Kidney capillary endothelial cell (primary cell): ENCODE measurements at places on chromosomes 13 and 19.

DNA sequence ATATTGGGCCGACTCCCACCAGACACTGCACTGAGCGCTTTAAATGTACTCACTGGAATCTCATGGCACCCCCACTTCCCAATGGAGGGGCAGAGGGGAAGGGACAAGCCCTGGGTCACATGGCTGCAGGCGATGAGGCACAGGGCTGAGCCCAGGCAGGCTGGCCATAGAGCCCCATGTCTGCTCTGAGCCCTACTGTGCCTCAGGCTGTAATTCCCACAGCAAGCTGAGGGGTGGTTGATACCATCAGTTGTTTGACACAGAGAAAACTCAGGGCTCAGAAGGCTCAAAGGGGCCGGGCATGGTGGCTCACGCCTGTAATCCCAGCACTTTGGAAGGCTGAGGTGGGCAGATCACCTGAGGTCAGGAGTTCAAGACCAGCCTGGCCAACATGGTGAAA, 25.1 kb downstream of the RFX1 start:
- no peak for DNase-seq

DNA sequence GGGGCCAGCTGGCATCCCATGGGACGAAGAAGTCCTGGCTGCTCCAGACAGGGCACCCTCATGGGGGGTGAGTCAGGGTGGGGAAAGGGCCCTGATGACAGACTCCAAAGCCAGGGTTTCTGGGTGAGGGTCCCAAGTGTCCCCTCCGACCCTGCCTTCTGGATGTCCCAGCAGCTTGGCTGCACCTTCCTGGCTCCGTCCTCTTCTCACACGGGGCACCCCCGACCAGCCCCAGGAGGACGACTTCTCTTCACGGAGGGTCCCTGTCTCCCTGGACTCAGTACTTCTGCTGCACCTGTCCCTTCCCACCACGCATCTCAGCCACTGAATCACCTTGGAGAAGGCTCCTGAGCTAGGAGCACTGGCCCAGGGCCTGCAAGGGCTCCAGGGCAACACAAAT, 19.9 kb downstream of the MIER2 start:
- no peak for DNase-seq

- DNase-seq = peak; percentile 45
Measured at GRCh38 chr19:18895038-18895823, 727 bp downstream of the CERS1 start.

DNA sequence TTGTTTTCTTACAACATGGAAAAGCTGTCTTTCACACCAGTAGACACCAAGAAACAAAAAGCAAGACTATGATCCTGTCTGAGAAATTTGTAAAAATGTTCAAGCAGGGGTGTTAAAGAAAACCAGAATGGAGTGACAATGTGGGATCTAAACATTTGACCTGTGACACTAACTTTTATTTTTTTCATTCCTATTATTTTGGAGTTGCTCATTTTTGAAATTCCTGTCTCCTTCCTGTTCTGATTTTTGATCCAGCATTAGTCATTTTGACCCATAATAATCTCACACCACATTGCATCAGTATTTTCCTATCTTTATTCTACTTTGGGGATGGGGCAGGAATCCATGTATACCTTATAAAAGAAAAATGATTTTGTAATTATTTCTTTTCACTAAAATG, 164.2 kb downstream of the DLEU7 start:
- DNase-seq = peak; percentile 52

DNA sequence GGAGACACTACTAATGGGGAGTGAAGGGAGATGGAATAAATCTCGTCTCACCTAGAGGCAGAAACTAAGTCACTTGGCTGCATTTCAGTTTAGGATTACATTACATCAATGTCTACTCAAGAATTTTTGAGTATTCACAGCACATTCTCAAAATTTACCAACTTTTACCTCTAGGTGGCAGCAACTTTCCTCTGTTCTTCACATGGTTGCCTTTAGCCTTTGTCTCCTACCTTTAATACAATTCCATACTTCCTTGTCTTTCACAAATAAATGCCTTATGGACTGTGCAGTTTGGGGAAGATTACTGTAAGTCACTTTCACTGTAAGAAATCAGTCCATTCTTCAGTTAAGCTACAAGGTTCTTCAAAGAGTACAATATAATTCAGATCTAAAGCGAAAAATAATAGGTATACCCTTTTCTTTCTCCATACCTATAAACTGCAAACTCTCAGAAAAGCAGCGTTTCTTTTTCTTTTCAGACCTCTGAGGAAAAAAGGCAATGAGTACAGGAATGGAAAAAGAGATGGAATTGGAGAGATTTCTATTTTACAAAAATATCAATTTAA, 379.4 kb downstream of the KLF12 start:
- peak; percentile 69 for DNase-seq

- no peak for DNase-seq
Measured at GRCh38 chr19:1577929-1578618, 9.9 kb upstream of the MEX3D start.

- DNase-seq = no peak
Measured at GRCh38 chr19:41926763-41927496, 1.3 kb downstream of the ERFL start.

DNA sequence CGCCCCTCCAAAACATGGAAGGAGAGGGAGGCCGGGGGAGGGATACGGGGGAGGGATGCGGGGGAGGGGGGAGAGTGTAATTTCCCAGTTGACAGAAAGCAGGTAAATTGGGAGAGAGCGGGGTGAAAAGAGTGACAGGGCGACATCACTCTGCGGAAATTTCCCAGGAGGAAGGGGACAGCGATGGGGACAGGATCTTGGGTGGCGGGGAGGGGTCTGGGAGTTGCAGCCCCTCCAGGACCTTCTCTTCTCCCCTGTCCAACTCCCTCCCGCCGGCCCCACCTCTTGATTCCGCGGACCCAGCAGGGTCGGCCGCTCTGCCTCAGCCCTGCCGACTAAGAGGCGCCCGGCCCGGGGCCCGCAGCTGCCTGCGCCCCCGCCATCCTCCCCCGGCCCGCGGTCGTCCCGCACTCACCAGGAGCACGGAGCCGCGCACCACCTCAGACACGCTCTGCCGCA, 108.0 kb upstream of the DOCK9 start:
- DNase-seq = no peak

- DNase-seq = peak; percentile 15
Measured at GRCh38 chr13:100244431-100244830, 155.5 kb downstream of the PCCA start.

GRCh38 chr13:80276371-80277289, 64.3 kb downstream of the SPRY2 start:
- peak; percentile 91 for DNase-seq

GRCh38 chr19:4800591-4801081, 9.1 kb downstream of the FEM1A start:
- no peak for DNase-seq

- DNase-seq = peak; percentile 85
Measured at GRCh38 chr19:6739390-6739882, at the start of gene TRIP10. Gene TRIP10 (plus strand): TSS chr19:6739680. CDS start chr19:6739762, 82 bp downstream.

DNA sequence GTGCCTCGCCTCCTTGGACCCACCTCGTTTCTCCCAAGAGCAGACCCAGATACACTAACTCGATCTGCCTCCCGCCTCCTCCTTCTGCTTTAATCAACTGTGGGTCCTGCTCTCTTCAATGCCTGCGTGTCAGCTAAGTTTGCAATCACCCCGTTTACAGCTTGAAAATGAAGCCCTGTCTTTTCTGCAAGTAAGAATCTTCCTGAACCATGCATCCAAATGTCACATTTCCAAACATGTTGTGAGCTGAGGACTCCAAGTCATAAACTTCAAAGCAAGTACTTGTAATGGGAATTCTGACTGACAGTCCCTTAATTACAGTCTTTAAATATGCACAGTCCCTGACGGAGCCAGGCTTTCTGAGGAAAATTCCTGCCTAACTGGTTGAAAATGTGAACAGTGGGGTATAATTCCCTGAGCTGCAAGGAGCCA, 154.9 kb upstream of the UQCRFS1 start:
- DNase-seq = no peak

DNA sequence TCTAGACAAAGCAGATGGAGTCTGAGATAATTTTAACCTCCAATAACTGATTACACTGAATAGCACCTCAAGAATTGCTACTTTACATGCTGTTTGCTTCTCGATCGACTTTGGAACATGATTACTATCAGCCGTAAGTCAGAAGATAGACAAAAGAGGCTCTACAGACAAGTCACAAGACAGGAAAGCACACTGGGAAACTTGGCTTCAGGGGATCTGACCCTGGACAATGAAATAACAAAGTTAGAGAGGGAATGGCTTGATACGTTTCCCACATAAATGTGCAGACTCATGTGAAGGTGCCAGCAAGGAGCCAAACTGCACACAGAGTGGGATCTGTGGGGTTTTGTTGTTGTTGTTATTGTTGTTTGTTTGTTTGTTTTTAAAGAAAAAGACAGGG, 28.5 kb downstream of the DCLK1 start:
- no peak for DNase-seq

- DNase-seq = no peak
Measured at GRCh38 chr13:26749285-26749684, 11.3 kb downstream of the GPR12 start.

GRCh38 chr19:56748378-56748777, 76.8 kb upstream of the ZNF835 start:
- no peak for DNase-seq

GRCh38 chr13:47917022-47917574, 84.0 kb downstream of the SUCLA2 start:
- DNase-seq = no peak

DNA sequence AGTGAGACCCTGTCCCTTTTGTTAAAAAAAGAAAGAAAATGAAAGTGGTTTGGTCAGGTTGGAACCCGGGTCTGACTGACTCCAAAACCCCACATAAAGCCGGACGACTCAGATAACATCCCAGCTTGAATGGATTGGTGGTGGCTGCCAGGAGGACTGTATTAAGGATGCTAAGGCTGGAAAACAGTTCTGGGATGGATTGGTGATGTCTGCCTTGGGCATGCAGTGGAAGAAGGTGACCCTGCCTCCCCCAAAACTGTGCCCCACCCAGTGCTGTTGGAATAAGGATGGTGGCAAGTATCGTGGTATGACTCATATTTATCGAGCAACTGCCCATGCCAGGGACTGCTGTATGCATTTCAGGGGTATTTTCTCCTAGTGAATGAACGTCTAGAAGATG, 18.5 kb upstream of the COLGALT1 start:
- no peak for DNase-seq

- no peak for DNase-seq
Measured at GRCh38 chr13:24564881-24565280, 52.3 kb upstream of the PARP4 start.

GRCh38 chr13:80437231-80437630, 96.3 kb upstream of the SPRY2 start:
- no peak for DNase-seq

- DNase-seq = no peak
Measured at GRCh38 chr13:89749888-89750287, 1597.6 kb upstream of the MIR17HG start.

DNA sequence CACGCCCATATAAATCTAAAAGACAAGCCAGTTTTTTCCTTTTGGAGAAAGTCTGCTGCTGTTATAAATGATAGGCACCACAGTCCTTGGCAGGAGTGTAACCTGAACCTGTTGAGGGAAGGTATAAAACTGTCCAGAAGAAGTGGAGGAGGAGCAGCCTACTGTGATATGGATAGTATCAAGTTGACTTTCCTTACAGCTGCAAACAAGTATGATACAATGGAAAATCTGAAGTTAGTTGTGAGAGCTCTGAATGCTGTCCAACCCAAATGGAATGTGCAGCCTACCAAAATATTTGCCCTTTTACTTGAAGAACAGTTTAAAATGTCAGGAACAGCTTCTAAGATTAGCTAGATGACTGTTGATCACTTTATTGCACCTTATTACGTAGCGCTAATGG, 399.6 kb downstream of the FGF14 start:
- no peak for DNase-seq

GRCh38 chr13:45257638-45258333, 56.9 kb upstream of the KCTD4 start:
- DNase-seq = no peak

GRCh38 chr13:30865123-30866049, 40.7 kb upstream of the MEDAG start:
- peak; percentile 87 for DNase-seq

- no peak for DNase-seq
Measured at GRCh38 chr13:74090869-74091605, 43.2 kb downstream of the KLF12 start.

DNA sequence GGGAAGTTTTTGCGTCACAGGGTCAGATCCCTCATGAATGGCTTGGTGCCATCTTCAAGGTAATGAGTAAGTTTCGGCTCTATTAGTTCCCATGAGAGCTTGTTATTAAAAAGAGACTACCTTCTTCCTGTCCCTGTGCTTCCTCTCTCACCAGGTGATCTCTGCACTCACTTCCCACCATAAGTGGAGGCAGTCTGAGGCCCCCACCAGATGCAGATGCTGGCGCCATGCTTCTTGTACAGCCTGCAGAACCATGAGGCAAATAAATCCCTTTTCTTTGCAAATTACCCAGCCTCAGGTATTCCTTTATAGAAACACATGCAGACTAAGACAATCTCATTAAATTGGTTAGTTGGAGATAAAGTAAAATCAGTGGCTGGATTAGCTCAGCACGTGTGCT, 75.6 kb upstream of the RFC3 start:
- no peak for DNase-seq

DNA sequence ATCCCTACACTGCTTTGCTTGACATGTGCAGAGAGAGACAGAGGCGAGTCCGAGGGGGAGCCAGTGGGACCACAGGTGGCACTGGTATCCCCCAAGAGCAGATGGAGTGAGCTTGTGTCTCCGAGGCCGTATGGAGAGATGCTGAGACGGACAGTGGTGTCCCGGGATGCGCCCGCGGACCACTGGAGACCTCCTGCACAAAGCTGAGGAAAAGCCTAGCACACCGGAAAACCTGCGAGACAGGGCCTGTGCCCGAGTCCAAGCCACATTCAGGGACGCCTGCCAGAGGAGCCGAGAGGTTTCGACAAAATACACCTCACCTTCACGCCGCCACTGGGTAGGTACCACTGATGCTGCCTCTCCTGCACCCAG, 66.0 kb upstream of the ZNF527 start:
- no peak for DNase-seq

DNA sequence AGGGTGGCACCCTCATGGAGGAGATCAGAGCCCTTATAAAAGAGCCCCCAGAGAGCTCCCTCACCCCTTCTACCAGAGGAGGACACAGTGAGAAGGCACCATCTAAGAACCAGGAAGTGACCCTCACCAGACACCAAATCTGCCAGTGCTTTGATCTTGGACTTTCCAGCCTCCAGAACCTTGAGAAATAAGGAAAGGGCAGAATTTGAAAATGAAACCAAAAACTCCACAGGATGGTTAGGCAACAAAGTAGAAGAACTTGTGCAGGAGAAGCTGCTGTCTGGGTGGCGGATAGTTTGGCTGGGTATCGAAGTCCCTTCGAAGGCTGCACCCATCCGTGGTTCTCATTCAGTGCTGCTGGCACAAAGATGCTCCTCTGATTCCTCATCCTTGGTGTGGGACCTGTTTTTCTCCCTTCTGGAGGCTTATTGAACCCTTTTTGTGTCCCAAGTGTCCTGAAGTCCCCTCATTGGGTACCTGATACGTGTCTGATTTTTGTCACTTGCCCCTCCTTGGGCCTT, 130.8 kb downstream of the KDM4B start:
- no peak for DNase-seq
